ENCODE measurements at places on chromosomes 13 and 19.

DNA sequence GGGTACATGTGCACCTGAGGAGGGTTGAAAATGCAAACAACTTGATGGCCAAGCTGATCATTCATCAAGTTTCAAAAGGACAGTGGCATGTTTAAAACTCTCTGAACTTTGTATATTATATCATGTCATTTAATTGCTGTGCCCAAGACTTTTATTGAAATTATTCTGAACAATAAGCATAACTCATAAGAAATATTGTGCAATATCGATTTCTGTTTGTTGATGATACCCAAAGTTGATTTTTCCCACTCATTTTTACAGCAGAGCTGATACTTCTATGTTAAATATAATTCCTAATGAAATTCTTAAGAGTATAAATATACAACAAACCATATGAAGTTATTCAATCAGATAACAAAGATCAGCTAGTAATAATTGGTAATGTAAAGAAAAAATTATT is 49.1 kb downstream of the PCDH17 start:
- DNase-seq, result no peak

DNA sequence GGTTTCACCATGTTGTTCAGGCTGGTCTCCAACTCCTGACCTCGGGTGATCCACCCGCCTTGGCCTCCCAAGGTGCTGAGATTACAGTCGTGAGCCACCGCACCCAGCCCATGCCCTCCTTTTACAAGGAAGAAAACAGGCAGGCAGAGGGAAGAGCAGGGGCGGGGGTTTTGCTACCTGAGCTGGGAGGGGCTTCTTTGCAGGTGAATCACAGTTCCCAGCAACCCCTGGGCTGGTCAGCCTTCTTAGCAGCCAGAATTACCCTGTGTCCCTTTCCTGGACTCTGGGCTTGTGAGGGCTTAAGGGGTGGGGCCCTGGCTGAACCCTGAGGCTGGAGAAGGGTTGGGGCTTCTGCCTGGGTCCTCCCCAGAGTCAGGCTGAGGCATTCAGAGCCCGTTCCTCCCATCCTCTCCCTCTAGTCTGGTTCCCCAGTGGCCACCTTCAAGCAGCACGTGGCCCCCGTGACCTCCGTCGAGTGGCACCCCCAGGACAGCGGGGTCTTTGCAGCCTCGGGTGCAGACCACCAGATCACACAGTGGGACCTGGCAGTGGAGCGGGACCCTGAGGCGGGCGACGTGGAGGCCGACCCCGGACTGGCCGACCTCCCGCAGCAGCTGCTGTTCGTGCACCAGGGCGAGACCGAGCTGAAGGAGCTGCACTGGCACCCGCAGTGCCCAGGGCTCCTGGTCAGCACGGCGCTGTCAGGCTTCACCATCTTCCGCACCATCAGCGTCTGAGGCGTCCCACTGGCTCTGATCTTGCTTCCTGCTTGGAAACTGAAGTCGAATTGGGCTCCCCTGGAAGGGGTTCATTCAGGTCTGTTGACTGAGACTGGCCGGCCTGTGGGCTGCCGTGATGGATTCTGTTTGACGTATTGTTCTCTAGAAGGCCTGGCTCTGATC is 2.8 kb upstream of the KCNJ14 start:
- DNase-seq, result no peak

DNA sequence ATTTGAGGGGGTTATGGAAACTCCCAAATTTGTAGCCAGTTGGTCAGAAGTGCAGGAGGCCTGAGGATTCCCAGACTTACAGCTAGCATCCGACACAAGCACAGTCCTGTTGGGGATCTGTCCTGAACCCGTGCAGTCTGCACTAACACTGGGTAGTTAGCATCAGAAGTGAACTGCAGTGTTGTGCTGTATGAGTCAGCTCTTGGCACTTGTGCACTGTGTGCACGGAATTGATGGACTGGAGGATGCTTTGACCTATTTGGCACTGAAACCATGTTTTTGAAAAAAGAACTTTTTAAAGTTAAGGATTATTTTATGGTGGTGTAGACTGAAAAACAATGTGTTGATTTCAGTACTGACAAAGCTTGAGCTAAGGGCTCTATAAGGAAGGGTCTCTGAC is 279.0 kb downstream of the NHLRC3 start:
- no peak for DNase-seq

GRCh38 chr19:10431943-10432735 is 11.8 kb downstream of the PDE4A start:
- DNase-seq, result no peak

GRCh38 chr13:106996867-106997618 is 429.1 kb upstream of the ARGLU1 start:
- DNase-seq, result no peak

DNA sequence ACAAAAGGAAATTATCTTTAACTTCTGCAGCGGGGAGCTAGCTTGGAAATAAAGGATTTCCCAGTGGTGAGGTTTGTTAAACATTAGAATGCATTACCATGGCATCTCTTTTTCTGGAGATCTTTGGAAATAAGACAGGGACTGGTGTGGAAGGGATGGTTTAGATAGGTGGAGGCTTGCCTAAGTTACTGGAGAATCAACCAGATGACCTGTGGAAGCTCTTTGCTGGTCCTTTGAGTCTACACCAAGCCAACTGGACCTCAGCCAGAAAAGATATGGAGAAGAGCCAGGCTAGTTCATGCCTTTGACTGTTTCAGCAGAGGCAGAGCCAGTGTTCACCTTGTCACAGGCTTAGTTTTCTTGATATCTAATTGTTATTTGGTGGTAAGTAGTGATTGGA is 134.7 kb downstream of the KCNRG start:
- DNase-seq, result no peak

- no peak for DNase-seq
Observed at GRCh38 chr13:48275507-48275906, 28.0 kb upstream of the RB1 start.

- no peak for DNase-seq
Observed at GRCh38 chr13:98468361-98468760, 108.5 kb downstream of the STK24 start.

DNA sequence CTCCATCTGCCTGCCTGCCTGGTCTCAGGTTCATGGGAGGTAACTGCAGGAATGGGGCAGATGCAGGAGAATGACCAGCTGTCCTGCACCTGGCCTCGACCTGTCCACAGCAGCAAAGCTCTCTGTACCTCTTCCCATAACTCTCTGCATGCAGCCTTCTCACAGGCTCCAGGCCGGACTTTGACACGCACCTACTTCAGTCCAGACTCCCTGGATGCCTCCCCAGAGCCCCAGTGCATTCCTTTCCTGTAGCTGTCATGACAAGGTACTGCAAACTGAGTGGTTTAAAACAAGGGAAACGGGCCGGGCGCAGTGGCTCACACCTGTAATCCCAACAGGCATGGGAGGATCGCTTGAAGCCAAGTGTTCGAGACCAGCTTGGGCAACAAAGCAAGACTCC is 3.3 kb downstream of the NANOS2 start:
- no peak for DNase-seq

GRCh38 chr13:35614666-35615065 is 138.2 kb upstream of the MAB21L1 start:
- no peak for DNase-seq

DNA sequence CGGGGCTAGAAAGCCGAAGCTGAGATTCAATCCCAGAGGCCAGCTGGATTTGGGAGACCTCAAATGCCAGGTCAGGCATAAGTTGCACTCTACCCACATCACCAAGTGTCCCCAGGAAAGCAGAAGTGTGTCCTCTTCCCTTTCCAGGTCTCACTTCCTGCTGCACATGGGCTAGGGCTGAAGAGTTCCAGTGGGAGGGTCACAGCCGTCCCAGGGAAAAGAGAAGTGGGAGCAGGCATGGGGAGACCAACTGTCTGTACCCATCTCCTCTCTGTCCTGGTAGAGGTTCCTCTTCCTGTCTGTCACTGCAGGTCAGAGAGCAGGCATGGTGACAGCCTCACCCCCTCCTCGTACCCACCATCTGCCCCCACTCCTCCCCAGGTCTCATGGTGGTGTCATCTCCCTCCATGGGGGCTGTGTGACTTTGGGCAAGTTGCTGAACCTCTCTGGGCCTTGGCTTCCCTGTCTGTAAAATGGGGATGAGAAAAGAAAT is 14.8 kb downstream of the AXL start:
- no peak for DNase-seq

- DNase-seq, result no peak
Observed at GRCh38 chr13:50617134-50617721, 226.3 kb downstream of the DLEU7 start.

GRCh38 chr13:29497137-29497654 is 98.3 kb downstream of the SLC7A1 start:
- DNase-seq, result no peak
